ENCODE measurements at places on chromosomes 11 and 22.

GRCh38 chr11:76615950-76616349, 54.6 kb downstream of the LRRC32 start:
- no peak for DNase-seq

DNA sequence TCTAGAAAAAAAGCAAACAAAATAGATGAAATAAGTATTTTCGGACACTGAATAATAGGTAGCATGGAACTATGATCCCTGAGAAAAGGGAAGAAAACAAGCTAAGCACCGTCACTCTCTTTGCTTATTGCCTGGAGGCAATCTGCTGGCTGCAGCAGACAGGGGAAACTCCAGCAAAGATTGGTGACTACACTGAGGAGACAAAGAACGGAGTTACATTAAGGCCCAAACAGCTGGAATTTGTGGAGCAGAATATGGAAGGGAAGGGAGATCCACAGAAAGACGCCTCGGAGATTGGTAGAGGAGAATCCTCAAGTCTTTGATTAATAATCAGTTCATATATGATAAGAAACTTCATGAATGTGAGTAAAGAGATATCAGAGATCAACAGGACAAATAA, 150.2 kb downstream of the TYR start:
- DNase-seq, result no peak

GRCh38 chr22:30903876-30904460, 64.6 kb downstream of the MORC2 start:
- no peak for DNase-seq

- peak; percentile 69 for DNase-seq
Measured at GRCh38 chr11:61429346-61429690, 457 bp downstream of the CPSF7 start.

DNA sequence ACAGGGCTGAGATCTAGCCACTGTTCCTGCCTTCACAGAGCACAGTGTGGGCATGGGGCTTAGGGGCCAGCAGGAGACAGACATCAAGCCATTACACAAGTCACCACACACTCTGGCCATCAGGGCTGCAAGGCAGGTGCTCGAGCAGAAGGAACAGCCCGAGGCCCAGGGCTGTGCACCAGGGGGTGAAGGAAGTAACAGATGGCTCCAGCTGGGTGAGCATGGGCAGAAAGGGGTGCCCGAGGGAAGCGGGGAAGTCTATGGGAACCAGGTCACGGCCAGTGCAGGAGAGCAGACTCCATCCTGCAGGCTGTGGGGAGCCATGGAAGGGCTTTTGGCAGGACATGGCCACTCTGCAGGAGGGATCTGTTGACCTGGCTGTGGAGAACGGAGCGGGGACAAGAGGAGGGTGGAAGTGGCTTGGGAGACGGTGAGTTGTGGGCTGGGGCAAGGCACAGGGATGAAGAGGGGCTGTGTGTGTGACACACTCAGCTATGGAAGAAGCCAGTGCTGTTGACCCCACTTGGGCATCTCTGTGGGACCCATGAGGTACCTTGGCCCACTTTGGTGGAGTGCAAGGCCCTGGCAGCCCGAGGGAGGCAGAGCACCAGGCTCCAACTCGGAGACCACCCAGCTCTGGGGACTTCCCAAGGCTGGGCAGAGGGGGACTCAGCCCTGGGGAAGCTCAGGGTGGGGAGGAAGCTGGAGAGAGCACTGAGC, 3.6 kb downstream of the C11orf68 start:
- DNase-seq, result no peak

DNA sequence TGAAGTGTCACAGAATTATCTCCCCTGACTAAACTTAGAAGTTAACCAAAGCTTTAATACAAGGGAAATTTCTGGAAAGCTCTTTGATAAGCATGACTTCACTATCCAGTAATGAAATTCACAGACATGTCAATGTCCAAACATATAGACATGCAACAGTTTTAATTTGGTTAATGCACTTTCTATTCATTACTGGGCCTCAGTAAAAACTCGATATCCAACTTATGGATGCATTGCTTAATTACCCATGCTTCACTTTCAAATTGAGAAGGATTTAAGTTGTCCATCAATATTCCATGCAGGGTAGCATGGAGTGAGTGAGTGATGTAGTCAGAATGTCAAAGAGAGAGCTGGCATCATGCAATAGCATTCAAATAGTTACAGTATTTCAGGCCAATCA, 197.5 kb downstream of the CADM1 start:
- no peak for DNase-seq

GRCh38 chr22:49824185-49824925, 3.3 kb downstream of the BRD1 start:
- no peak for DNase-seq

GRCh38 chr11:44889266-44889665, 61.4 kb downstream of the TP53I11 start:
- DNase-seq, result no peak

- no peak for DNase-seq
Measured at GRCh38 chr11:120385655-120386054, 49.4 kb downstream of the ARHGEF12 start.

DNA sequence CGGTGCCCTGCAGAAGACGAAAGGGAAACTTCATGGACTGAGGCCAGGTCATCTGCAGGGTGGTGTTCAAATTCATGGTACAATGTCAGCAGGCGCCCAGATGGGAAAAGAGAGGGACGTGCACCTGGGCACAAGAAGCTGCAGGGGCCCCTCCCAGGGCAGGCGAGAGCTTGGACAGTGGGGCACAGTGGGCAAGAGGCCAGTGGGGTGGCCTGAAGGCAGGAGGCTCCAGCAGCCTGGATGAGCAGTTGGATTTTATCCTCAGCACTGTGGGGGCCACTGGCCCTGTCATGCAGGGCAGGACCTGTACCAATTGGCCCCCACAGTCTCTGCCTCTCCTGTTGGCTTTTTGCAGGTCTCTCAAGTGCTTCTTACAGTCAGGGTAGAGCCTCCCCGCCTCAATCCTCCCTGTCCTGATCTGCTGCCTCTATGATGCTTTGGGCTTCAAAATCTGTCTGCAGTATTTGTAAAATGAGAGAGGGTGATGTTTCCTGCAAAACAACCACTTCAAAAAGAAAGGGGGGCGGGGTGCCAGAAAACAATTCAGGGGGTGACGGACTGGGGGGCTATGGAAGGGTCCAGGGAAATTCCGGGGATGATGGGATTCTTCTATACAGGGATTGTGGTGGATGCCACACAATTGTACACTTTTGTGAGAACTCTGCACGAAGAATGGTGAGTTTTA, 1.7 kb upstream of the BID start:
- DNase-seq, result no peak

DNA sequence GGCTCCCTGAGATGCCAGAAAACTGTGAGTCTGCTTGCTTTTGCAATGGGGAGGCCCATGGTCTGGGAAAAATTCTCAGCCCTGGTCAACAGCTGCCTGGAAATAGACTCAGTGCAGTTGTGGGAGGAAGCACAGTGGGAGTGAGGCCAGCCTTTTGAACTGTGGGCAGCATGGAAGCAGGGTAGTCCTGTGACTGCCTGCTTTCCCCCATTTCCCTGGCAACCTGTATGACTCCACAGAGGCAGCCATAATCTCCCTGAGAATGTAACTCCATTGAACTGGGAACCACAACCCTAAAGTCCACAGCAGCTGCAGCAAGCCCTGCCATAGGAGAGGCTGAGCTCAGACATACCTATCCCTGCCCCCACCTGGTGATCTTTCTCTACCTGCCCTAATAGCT, 494.6 kb upstream of the FAT3 start:
- DNase-seq, result no peak

DNA sequence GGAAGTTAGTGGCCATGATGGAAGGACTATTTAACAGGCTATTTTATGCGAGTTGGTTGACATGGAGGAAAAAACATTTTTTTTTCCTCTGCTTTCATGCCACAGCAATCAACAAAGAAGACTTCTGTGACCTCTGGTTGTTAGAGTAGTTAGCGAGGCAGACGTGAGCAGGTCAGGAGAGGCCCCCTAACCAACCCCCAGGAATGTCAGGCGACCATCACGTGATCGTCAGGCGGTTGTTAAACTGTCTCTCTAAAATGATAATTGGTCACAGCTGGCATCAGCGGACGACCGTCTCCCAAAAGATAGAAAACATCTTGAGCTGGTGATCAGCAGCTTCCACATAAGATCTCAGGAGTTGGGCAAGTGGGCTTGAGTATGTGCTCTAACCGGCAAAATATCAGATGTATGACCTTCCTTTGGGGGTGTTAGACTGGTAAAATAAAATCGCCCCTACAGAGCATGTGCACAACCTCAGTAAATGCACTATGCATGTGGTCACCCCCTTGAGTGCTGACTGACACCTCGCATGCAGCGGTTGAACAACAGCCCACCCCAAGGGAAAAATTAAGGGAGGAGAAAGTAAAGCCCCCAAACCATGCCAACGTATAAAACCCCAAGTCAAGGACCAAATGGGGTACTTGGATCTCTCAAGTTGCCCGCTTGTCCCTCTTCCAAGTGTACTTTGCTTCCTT, 20.9 kb upstream of the NARS2 start:
- no peak for DNase-seq

DNA sequence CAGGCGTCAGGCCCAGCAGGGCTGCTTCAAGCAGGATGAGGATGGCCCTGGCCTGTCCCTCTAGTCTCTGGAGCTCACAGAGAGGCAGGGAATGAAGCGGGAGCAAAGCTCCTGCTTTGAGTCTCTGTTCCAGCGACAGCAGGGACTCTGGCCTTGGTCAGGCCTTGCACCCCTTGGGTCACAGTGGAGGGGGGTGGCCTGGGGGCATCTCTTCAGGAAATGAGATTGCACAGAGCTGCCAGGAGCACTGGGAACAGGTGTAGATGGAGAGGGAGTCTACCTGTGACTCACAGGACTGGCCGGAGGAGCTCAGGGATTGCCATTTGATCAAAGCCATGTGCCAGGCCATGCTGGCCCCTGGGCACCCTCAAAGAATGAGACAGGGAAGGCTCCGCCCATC, 1.6 kb downstream of the ANO1 start:
- no peak for DNase-seq

- DNase-seq, result no peak
Measured at GRCh38 chr22:34998921-34999320, 67.0 kb upstream of the ISX start.

GRCh38 chr11:86608251-86608799, 64.1 kb downstream of the ME3 start:
- DNase-seq, result no peak

GRCh38 chr11:75642402-75643113, 26.3 kb downstream of the MAP6 start:
- no peak for DNase-seq

GRCh38 chr11:126084608-126084912, 21.9 kb upstream of the CDON start:
- DNase-seq, result no peak

- no peak for DNase-seq
Measured at GRCh38 chr11:11740836-11741235, 100.9 kb upstream of the USP47 start.

- DNase-seq, result no peak
Measured at GRCh38 chr11:104876324-104876723, 21.9 kb downstream of the CASP12 start.

GRCh38 chr22:41876275-41876674, 38.6 kb downstream of the SHISA8 start:
- DNase-seq, result no peak

GRCh38 chr11:134460881-134461280, 48.8 kb upstream of the B3GAT1 start:
- no peak for DNase-seq

- no peak for DNase-seq
Measured at GRCh38 chr11:36361472-36361871, 65.4 kb downstream of the PRR5L start.

GRCh38 chr22:40310081-40310767, 36.1 kb upstream of the ADSL start:
- no peak for DNase-seq

GRCh38 chr11:78426845-78427244, 9.2 kb upstream of the GAB2 start:
- DNase-seq, result no peak

GRCh38 chr11:132475026-132475425, 1057.3 kb downstream of the OPCML start:
- DNase-seq, result no peak

DNA sequence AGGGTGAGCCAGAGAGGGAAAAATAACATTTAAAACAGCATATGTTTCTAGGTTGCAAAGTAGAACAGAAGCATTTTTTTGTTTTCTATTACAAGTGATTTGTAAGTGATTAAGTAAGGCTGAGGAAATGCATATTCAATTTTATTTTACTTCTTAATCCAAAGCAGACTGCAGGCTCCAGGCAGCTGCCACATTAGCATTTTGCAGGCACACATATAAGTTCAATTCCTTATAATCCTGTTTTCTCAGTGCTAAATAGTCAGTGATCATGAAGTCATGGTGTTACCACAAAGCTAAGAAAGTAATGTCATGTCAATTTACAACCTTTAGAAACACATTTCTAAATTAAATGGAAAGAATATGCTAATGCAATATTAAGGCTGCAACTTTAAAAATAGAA, 149.8 kb downstream of the CNTN5 start:
- no peak for DNase-seq

- DNase-seq, result peak; percentile 15
Measured at GRCh38 chr11:128720522-128720985, 26.7 kb downstream of the FLI1 start.

GRCh38 chr11:94329501-94329900, 25.1 kb downstream of the IZUMO1R start:
- no peak for DNase-seq

DNA sequence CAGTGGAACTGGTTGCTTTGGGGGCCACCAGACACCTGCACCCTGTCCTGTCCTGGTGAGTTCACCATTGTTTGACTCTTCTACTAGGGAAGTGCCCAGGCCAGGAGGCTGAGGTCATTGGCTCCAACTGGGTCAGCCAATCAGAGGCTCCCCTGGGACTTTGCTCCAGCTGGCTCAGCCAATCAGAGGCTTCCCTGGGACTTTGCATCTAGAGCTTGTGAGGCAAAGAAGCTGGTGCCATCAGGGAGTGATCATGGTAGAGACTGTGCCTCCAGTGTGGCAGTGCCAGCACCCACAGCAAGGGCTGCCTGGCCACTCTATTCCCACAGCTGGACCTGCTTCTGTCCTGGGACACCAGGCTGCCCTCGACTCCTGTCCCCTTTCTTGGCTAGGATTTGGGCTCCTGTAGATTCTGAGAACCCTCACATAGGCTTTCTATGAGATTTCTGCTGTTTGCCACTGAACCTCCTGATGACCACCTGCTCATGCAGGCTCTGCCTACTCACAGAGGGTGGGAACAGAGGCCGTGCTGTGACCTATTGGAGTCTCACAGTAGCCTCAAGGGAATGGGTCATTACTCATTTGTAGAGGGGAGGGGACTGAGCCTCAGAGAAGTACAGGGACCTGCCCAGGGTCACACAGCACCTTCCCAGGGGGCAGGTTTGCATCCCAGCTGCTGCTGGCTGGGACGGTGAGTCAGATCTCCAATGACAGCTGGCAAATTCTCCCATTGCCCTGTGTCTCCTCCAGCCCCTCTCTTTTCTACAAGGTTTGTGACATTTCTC, 59.2 kb upstream of the SHISAL1 start:
- DNase-seq, result no peak

- DNase-seq, result no peak
Measured at GRCh38 chr11:73381589-73381988, 5.4 kb downstream of the RELT start.

DNA sequence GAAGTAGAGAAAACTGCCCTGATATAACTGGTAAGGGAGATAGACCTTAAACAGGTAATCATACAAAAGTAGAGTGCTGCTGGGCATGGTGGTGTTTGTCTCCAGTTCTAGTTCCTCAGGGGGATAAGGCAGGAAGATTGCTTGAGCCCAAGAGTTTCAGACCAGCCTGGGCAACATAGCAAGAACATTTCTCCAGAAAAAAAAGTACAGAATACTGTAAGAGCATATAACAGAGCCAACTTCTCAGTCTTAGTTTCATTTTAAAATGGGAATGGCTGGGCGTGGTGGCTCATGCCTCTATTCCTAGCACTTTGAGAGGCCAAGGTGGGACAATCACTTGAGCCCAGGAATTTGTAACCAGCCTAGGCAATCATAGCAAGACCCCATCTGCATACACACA, 4.5 kb upstream of the RHOG start:
- DNase-seq, result no peak
